ENCODE measurements at places on chromosomes 12 and 14. TPM values are rescaled to one million over a fixed set of nuclear protein-coding genes. Genes with fewer than 3 reads are reported as not detected.
A peak's percentile ranks its signal among the peaks of the same experiment; 100 is the strongest.

- peak; percentile 29 for DNase-seq
These were observed 629 bp downstream of the PRDM4 start for GRCh38 chr12:107760207-107760808.

DNA sequence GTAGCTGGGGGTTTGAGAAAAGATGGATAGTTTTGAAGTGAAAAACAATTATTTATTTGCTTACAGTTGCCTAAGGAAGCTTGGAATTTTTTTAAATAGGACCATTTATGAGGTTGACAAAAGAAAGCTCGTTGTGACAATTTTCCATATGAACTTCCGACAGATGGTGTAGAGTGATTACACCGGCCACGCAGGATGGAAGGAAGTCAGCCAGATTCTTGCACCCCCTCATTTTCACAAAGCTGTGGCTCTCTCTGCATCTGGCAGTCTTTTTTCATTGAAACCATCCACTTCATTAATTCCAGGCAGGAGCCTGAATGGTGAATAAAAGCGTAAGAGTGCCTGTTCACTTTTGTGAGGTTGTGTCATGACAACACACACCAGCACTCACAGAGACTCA is 1284.1 kb downstream of the AACS start:
- DNase-seq: no peak

DNA sequence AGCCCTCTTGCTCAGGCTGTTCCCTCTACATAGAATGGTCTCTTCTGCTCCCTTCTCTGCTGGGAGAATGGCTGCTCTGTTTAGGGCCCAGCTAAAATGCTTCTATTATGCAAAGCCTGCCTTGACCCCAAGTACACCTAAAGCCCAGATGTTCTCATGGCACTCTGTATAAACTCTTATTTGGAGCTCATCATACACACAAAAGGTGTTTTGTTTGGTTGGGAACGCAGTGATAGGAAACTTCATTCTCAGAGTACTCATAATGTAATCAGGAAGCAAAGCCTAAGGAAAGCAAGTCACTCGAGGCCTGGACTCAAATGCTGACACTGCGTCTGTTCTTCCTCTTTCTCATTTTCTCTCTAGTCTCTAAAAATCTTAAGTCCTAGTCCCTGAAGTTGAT is 38.2 kb upstream of the SYCP3 start:
- no peak for DNase-seq

DNA sequence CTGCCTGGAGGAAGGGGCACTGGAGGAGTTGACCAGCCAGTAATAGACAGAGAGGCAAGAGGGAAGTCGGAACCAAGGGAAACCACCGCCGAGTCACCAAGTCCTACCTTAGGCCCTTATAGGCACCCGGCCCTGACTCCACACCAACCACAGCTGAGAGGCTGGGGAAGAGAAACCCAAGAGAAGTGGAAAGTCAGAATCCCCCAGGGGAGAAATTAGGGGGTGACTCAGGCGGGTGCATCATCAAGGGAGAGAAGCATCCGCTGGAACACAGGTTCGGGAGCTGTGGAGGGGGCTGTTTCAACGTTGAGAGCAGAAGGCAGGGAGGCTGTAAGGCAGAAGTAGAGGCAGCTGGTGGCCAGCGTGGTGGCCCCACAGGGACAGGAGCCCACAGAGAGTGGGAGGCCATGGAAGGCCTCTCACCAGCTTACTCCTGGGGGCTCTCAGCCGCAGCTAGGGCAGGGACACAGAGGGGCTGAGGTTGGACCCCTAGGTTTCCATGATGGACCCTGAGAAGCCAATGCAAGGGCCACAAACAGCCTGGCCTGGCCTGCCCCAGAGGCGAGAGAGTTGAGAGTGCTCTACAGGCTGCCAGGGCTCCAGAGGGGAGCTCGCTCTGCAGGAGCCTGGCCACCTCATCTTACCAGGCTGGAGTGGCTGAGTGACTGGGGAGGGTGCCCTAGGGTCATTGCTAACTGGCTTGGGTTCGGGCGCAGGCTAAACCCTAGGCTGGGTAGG is 1.4 kb upstream of the TRMT61A start:
- no peak for DNase-seq

The HNF1A gene
- total RNA-seq: not detected

The DCP1B gene
- 6.2 TPM for total RNA-seq

The KRT2 gene
- not detected for total RNA-seq

The CDCA3 gene
- 5.9 TPM for total RNA-seq

The FOXG1 gene
- total RNA-seq: 0.10 TPM

DNA sequence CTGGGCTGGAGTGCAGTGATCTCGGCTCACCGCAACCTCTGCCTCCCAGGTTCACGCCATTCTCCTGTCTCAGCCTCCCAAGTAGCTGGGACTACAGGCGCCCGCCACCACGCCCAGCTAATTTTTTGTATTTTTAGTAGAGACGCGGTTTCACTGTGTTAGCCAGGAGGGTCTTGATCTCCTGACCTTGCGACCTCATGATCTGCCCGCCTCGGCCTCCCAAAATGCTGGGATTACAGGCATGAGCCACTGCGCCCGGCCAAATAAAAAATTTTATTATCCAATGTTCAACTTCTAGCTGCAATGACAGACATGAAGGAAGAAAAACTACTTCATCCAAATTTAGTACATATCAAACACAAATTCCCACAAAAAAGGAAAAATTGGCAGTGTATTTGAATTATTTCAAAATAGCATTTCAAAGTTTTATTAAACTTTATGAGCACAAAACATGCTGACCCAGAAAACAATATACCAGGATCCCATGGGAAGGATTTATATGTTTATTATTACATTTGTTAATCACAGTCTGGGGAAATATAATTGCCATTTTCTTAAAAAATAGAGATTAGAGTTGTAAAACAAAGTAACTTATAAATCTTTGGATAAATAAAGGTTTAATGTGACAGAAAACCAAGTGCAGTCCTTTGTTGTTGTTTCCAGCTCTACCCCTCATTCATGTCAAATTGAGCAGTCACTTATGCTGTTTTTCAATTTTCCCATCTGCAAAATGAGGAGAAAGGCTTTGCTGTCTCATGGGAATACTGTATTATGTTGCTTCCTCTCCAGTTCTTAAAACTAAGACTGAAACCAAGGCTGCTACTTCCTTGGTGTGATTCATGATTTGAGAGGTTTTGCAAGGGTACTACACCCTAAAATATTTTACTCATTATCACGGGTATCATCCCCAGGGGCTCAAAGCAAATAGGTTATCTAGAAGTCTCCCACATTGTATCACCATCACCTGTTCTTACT is 155.2 kb upstream of the AVPR1A start:
- DNase-seq: no peak

The SAV1 gene
- 36.6 TPM for total RNA-seq

DNA sequence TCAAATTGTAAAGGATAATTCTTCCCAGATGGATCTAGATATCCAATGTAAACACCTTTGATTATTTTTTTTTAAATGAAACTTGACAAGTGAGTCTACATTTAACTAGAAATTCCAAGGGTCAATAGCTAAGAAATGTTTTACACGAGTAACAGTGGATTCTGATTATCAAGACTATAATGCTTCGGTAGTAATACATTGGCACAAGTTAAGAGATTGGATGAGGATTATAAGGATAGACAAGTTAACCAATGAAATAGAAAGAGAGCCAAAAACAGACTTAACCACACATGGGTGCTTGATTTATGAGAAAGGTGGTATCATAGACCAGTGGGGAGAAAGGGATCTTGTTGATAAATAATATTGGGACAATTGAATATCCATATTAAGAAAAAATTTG is 40.3 kb upstream of the PCED1B start:
- DNase-seq: no peak

DNA sequence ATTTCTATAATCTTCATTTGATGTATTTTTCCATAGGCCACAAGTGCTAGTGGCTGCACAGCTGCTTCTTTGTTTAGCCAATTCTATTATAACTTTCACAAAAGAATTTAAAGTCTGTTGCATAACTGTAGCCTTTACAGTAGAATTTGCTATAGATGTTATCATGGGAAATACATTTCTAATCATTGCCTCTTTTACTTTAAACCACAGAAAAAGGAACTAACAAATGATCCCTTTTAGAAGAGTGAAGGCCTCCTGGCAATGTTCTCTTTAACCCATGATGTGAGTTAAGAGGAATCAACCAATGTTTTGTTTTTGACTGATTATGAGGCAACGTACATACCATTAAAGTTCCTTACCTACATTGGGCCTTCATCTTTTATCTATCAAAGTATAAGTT is 68.8 kb downstream of the RPL10L start:
- no peak for DNase-seq

The GPR135 gene
- 2.1 TPM for total RNA-seq

DNA sequence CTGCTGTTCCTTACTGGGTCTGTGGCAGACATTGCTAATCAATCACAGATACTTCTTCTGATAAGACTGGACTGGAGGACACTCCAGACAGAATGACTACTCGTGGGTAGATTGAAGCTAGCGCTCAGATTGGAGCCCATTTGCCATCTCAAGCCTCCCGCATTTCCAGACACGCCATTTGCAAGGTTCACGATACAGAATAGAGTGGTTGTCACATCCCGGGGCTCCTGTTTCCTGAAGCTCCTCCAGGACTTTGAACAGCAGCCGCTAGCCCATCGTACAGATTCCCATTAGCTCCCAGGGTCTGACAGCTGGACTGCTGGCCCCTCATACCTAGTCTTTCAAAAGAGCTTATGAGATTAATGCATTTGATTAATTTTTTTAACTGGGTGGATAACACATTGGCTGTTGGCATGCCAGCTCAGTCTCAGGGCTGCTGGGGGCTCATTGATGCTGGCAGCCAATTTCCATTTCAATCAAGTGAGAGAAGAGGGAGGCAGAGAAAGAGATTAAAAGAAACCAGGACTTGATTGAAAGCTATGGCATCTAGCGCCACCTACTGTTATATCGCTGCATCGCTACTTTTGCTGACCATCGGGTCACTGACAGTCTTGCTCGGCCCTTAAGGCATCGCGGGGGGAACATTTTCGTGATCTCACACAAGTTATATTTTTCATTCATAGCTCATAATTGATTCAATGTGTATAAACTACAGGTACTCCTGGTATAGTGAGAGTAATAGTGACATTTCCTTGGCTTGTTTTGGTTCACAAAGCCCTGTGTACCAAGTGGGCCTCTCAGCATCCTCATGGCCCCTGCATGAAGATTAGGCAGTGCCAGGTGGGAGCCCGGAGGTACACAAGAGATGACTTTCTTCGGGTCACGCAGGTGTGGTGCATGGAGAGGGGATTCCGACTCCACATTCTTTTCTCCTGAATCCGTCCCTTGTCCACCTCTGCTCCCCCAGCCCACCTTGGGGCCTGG is 78.6 kb downstream of the CCDC60 start:
- peak; percentile 84 for DNase-seq

DNA sequence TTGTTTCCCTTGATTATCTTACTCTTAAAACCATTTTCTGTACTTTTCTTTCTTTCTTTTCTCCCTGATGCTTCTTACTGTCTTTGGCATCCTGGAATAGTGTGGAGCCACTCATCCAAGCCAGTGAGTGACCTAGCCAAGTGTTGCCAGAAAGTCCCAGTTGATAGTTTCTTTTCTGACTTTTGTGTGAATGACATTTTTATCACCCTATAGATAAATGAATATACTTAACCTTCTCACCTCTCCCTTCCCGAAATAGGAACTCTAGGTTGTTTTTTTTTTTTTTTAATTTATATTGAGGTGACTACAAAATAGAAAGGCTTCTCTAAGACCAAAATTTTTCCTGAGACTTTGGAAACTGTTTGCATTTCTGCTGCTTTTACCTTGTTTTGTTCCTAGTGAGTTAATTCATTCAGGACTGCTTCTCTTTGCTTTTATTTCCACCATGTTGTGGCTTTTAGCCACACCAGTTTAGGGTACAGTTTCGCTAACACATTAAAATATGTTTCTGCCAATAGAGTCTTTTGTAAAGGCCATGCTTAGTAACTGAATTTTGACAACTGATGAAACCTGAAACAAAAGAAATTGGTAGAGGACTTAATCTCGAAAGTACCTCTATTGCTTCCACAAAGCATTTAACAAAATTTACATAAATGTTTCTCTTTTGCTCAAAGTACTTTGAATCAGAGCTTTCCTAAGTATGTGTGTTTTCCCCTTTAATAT is 194.6 kb downstream of the ERC1 start:
- DNase-seq: no peak

DNA sequence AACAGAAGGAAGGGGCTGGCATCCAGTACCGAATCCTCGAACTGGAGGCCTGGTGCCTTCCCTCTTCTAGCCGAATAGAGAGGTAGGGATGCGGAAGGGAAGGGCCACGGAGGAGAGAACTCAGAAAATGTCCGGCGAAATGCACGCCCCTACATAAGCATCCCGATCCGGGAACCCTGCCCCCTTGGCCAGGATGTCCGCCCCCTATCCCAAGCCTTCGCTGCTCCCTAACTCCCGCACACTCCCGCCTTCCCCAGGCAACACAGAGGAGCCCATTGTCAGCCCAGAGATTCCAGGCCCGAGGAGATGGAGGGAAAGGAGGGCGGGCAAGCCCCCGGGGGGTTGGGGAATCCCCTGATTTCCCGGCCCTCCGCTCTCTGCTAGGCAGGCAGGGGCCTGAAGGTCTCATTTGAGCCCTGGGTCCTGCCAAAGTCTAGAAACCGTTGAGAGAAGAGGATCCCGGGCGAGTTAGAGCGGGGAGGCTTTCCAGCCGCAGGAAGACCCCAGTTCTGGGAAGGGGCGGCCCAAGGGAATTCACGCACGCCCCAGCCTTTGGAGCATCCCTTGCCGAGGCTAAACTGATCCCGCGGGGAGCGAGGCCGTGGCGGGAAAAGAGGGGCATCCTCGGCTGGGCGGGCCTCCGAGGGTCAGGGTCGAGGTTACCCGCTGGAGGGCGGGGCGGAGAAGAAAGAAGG is 569 bp upstream of the ARHGEF40 start:
- DNase-seq: peak; percentile 86

The GLI1 gene
- 5.6 TPM for total RNA-seq

- peak; percentile 28 for DNase-seq
These were observed 49.9 kb downstream of the ESR2 start for GRCh38 chr14:64244279-64244678.

- no peak for DNase-seq
These were observed 10.3 kb upstream of the LRP1-AS start for GRCh38 chr12:57157588-57158173.

DNA sequence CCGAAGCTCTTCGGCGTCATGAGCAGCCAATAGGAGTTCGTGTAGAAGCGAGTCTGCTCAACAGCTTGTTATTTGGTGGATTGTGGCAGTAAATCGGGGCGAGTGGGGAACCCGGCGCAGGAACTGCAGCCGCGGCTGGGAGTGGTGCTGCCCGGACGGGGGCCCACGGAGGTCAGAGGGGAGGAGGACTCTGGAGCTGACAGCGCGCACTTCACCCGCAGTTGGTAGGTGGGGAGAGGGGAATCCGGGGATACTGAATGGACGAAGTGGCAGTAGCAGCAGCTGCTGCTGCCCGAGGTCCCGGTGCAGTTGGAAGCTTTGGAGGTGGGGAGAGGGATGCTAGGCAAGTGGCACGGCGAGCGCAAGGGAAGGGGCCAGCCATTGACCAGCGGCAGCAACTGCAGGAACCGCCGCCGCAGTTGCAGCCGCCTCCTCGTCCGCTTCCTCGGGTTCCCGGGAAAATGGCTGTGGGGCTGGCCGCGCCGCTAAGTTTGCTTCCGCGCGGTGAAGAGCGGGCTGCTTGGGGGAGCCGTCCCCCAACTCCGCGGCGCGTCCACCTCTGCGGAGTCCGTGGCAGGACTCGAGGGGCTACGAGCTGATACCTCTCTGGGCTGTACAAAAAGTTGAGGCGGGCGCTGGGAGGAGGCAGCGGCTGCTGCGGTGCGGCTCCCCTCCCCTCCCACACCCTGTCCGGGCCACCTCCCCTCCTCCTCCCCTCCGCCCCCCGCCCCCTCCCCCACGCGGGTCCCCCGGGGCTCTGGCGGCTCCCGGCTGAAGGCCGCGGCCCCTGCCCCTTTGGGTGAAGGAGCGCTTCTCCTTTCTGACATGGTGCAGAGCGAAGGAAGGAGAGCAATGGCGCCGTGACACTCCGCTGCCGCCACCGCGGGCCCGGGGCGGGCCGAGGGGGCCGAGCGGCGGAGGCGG is at the start of gene ARID4A:
Gene ARID4A, plus strand, starts transcription at position 79 of the 924 bp plus-strand sequence. CDS start 1,300 bp downstream, outside the sequence.
- no peak for DNase-seq

GRCh38 chr12:124625867-124626675 is 58.7 kb upstream of the NCOR2 start:
- DNase-seq: peak; percentile 63
